ENCODE measurements at places on chromosomes 1 and 21.
A peak's percentile ranks its signal among the peaks of the same experiment; 100 is the strongest.

DNA sequence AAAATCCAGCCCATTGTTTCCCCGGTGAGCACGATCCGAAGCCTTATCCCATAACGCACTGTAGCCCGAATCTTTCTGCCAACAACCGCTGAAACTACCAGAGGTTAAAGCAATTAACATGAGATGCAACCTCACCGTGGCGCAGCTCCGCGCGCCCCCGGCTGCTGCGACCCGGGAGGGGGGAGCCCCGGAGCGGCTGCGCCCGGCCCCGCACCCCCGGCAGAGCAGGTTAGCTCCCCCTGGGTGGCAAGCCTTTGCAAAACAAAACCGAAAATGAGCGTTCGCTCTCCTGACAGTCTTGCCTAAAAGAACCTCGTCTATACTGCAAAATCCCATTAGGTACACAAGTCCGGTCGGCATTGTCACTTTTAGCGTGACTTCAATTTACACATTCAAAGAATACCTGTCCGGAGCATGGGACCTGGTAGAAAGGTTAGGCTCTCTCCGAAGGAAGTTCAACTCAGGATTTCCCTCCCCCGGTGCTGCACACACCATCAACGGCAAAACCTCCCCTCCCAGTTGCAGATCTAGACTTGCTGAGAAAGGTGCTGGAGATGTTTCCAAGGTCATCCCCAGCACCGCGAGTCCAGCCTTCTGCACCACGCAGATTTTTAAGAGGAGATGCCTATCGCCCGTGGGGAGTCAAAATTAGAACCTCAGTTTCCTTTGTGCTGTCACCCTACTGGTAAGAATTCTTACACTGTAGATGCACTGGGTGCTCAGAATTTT is 107.5 kb downstream of the ZNF281 start:
- DNase-seq, result peak; percentile 32

GRCh38 chr1:186627019-186627418 is 53.2 kb downstream of the PTGS2 start:
- DNase-seq, result no peak

GRCh38 chr1:5684791-5685190 is 307.4 kb downstream of the NPHP4 start:
- DNase-seq, result no peak

DNA sequence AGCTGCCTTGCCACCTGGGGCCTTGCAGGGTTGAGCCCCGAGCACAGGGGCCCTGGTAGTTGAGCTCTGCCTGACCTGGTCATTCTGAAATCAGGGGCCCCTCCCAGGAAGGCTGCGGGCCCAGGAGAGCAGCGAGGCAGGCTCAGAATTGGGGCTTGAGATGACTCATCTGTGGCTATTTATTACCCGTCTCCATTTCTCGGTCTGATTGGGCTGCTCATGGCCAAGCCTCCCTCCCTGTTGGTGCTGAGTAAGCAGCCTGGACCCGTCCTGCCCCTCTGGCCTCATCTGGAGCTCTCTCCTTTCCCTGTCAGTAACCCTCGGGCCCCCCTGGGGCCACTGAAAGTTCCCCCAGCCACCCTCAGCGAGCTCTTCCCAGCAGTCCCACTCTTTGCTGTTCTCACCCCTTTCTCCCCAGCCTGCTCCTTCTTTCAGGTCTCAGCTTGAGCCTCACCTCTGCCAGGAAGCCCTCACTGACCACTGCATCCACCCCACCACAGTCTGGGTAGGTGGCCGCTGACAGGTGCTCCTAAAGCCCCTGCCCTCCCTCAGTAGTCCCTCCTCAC is 11.0 kb upstream of the TNFRSF8 start:
- DNase-seq, result peak; percentile 89

GRCh38 chr1:211830055-211830327 is 572 bp downstream of the LPGAT1 start:
- DNase-seq, result peak; percentile 13

DNA sequence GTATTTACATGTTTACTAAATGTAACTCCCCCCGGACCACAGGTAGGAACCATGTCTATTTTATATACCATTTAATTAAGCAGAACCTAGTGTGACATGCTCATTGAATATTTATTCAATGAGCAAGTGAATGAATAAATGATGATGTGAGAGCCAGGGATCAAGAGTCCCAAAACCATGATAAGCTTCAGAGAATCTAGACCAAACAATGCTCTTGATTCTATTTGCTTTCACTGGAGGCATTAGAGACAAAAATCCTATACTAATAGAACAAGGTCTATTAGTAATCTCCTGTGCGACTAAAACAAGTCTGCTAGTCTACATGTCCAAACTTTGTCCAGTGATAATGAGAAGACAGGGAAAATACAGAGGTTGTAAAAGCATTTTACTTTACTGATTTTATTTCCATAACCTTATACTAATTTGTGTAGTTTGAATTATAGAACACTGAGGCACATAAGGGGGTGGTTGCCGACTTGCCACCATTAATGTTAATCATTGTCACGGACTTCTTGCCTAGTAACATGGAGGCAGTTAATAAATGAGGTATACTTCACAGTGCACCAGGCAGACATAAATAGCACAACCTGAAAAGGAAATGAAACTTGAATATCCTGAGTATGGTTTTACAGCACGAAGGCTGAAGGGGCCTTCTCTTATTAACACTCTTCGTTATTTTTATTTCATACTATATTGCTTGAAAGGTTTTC is 69.8 kb downstream of the TBX15 start:
- DNase-seq, result no peak

GRCh38 chr1:81174052-81174451 is 626.7 kb upstream of the ADGRL2 start:
- no peak for DNase-seq

GRCh38 chr1:115839029-115839678 is 1.8 kb downstream of the NHLH2 start:
- DNase-seq, result no peak

GRCh38 chr1:75996196-75996595 is 64.0 kb upstream of the ASB17 start:
- no peak for DNase-seq

DNA sequence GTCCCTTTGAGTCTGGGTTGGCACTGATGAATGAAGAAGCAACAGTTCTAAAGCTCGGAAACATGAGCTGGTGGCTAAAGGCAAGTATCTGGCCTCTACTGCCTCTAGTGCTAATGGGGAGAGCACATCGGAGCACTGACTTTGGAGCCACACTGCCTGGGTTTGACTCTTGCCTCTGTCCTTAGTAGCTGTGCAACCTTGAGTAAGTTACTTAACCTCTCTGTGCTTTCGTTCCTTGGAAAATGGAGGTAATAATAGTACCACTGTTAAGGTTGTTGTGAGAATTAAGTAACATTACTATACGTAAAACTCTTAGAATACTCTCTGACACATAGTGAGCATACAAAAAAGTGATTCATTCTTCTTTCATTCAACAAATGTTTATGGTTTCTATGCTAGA is 211.2 kb downstream of the ATG4C start:
- DNase-seq, result no peak

GRCh38 chr1:24762133-24762676 is 17.0 kb downstream of the CLIC4 start:
- DNase-seq, result no peak
